ENCODE measurements at places on chromosomes 16 and 17. TPM values are rescaled to one million over a fixed set of nuclear protein-coding genes. Genes with fewer than 3 reads are reported as not detected.

DNA sequence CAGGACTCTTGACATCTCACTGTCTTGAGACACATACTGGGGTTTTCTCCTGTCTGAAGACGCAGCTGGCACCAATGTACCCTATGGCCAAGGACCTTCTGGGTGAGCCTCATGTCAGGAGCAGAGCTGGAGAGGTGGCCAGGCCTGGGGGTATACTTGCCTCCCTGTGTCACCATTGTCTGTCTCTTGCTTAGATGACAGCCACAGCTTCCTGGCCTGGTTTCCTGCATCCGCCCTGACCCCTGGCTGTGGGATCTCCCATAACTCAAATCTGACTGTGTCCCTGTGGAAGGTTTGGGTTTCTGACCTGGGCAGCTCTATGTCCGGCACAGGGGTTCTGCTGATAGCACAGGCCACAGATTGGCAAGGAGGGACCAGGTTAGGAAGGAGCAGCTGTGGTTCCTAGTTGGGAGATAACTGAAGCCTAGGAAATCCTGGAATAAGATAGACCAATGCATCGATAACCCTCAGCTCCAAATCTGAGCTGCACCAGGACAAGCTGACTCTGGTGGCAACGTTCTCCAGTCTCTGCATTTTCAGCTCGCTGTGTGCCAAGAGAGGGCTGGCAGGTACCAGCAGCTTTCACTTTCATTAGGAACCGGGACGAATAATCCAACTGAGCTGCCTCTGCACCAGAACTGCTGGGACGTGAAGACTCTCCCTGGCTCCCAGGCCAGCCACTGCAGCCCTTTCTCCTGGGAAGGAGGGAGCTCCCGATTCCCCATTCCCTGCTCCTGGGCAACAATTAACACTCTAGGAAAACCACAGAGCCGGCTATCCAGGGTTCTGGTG is 5.0 kb downstream of the DEXI start:
- no peak for DNase-seq

DNA sequence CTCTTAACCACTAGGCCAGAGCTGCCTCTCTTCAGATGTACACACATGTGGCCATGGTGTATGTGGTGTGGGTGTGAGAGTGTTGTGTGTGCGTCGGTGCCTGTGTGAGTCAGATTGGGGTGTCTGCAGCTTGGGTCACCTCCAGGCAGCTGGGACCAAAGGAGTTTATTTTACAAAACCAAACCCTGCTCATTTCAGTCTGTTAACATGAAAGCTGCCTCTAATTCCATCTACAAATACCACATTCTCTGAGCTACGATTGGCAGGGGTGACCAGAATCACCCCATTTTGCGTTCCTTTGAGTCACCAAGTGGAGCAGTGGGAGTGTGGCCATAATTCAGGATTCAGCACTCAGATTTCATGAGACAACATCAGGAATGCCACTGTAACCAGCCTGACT is 105.3 kb downstream of the IRX5 start:
- DNase-seq, result no peak

DNA sequence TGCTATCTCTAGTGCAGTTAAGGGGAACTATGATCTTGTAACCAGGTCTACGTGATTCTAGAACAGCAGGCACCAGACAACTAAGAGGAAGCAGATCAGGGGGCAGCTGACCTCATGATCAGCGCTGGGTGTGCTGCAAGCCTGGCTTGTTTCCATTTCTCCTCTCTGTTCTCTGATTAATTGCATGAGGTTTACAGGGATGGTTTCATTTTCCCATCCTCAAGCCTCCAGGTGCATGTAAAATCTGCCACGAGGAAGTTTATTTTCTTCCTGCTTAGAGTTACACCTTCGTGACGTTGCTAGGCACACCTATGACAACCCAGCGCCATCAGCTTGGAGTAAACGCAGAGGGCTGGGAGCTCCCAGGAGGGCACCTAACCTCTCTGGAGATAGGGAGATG is 4.3 kb upstream of the NUPR1 start:
- DNase-seq, result no peak

GRCh38 chr17:13843862-13844635 is 225.3 kb upstream of the COX10 start:
- DNase-seq, result peak; percentile 62

DNA sequence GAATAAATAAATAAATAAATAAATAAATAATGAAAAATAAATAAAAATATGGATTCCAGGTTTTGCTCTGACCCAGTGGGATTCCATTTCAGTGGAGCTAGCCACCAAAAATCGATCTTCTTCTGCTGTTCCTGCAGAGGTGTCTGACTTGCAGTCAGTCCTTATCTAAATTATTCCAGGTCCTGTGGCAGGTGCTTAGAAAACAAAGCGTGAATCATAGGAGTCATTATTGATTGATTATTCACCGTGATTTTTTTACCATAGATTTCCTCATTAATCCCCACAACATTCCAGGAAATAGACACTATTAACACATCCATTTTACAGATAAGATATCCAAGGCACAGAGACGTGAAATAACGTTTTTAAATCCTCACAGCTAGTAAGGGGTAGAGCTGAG is 31.5 kb upstream of the ABR start:
- DNase-seq, result no peak

DNA sequence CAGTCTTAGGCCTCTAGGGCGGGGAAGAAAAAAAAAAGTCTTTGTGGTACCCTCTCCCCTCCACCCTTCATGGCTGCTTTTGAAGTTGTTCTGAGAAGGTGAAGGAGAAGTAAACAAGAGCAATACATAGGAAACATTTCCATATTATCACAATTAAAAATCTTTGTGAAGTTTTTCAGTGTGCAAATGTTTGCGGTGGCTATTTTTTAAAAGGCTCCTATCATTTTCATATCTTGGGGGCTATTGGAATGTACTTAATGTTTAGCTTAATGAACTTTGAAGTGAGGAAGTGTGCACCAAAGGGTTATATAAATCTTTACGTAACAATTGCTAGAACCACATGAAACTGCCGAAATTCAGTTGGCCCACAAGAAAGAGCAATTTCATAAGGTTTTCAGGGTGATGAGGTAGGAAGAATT is 7.6 kb downstream of the NOL11 start:
- DNase-seq, result no peak

DNA sequence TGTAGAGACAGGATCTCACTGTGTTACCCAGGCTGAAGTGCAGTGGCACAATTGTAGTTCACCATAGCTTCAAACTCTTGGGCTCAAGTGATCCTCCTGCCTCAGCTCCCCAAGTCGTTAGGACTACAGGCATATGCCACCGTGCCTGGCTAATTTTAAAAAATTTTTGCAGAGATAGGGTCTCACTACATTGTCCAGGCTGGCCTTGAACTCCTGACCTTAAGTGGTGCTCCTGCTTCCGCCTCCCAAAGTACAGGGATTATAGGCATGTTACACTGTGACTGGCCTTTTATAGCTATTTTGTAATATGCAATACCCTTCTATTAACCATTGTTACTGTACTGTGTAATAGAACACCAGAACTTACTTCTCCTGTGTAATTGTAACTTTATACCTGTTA is 139.3 kb upstream of the ZNF267 start:
- no peak for DNase-seq

GRCh38 chr16:67013823-67014633 is 14.9 kb upstream of the CBFB start:
- DNase-seq, result peak; percentile 29

The GRAPL gene
- total RNA-seq, result not detected

The STH gene
- not detected for total RNA-seq

All from HT1080 (cell line).